ENCODE measurements at places on chromosomes 7 and 10.
A peak's percentile ranks its signal among the peaks of the same experiment; 100 is the strongest.

- no peak for DNase-seq
These were observed 757.7 kb downstream of the GRM8 start for GRCh38 chr7:126495001-126495400.

GRCh38 chr10:112446055-112446854 is 459 bp downstream of the ZDHHC6 start:
- DNase-seq = no peak

- no peak for DNase-seq
These were observed 30.5 kb upstream of the ZRANB1 start for GRCh38 chr10:124911124-124912067.

DNA sequence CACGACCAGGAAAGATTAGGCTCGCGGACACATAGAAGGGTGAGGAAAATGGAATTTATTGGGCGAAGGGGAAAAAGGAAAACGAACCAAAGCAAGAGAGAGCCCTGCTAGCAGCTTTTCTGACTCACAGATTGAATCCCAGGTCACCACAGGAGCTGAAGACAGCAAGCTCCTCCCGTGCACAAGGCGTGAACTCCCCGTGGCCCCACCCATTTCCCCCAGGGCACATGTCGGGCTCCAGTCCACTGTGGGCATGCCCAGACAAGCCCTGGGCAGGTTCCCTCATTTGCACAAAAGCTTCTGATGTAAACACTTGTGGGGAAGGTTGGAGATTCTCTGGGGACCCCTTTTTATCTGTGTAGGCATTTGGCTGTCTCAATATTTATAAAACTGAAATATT is 582.4 kb downstream of the SUGCT start:
- DNase-seq = no peak

- DNase-seq = no peak
These were observed 10.5 kb upstream of the ZMIZ2 start for GRCh38 chr7:44738051-44738723.

GRCh38 chr7:48295296-48295971 is 124.2 kb downstream of the ABCA13 start:
- DNase-seq = no peak

DNA sequence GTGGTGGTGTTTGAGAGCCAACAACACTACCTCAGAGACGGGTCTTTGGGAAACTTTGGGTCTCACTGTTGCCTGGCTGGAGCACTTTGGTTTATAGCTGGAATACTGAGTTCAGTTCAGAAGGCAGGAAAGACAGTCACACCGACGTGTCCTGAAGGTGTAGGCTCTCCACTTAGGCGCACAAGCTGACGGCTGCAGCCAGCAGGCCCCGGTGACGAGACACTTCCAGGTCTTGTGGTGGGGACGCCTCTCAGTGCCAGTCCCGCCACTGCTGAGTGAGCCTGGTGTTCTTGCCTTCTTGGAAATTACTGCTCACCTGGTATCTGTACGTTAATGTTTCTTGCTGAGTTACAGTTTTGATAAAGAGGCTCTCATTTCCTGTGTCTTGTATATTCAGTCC is 74.0 kb downstream of the WDR37 start:
- no peak for DNase-seq

GRCh38 chr10:95832216-95833041 is 75.3 kb upstream of the CC2D2B start:
- no peak for DNase-seq

GRCh38 chr7:361680-362401 is 71.9 kb downstream of the FOXL3 start:
- DNase-seq = no peak

GRCh38 chr10:80090121-80090520 is 11.7 kb downstream of the TMEM254 start:
- DNase-seq = peak; percentile 89

DNA sequence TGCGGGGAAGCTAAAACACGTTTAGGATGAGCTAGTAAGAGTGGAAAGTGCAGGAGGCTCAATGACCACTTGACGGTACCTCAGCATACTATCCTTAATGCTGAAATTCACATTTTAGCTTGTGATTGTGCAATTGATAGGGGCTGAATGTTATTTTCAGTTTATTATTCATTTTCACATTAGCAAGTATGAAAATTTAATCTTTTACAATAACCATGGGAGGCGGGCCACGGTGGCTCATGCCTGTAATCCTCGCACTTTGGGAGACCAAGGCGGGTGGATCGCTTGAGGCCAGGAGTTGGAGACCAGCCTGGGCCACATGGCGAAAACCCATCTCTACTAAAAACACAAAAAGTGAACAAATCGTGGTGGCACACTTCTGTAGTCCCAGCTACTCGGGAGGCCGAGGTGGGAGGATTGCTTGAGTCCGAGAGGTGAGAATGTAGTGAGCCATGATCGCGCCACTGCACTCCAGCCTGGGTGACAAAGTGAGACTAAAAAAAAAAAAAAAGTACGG is 22.0 kb upstream of the ANLN start:
- no peak for DNase-seq

DNA sequence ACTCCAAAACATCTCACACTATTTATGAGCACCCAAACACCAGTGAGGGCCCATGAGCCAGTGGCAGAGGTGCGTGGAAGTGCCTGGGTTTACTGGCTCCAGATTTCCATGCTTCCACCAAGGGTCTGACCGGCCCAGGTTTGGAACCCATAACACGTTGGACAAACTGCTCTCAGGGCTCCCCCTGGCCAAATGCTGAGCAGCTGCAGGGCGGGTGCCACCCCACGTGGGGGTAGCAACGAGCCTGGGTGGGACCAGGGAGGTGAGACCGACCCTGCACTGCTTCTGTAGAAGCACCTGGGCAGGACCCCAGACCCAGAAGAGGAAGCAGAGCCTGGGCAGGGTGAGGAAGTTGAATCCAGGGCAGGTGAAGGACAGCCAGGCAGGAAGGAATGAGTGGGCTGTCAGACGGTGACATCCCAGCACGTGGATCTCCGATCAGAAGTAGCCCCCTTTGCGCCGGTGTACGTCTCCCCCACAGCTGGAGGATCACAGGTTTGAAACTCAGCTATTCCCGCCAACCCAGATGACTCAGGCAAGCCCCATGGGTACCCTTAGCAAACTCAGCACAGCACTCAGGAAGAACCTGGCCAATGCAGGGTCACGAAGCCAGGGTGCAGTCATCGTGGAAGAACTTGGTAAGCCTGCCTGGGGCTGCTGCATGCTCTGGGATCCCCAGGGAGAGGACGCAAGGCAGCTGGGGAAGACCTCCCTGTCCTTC is 100.4 kb upstream of the DDC start:
- no peak for DNase-seq

GRCh38 chr10:44471410-44471809 is 86.5 kb upstream of the CXCL12 start:
- DNase-seq = no peak

- DNase-seq = no peak
These were observed 21.5 kb downstream of the CHST3 start for GRCh38 chr10:71985542-71986250.

DNA sequence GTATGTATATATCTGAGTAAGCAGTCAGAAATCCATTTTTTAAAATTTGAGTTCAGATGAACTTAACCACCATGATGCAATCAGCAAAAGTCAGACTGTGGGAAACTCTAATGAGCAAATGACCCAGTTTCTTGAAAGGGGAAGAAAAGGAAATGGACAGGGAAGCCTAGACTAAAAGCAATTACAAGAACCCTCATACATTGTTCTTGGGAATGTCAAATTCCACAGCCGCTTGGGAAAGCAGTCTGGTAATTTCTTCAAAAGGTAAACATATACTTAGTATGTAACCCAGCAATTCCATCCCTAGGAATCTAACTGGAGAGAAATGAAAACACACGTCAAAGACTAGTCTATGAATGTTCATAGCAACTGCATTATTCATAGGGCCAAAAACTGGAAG is 16.4 kb upstream of the FOXK1 start:
- DNase-seq = no peak

DNA sequence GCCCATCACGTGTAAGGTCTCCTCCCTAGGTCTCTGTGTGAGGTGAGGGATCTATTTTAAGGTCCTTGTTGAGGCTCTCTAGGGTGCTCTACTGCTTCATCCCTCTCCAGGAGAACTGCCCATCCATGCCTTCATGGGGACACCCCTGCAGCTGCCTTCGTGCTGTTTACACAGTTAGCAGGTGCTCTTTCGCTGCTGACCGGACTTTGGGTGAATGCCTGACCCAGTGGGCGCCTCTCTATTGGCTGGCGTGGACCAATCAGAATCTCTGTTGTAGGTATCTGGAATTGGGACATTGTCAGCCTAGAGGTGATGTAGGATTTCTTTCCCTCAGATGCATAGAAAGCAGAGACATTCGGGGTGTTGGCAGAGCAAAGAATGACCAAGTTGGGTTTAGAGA is 38.7 kb upstream of the HMX3 start:
- DNase-seq = no peak

DNA sequence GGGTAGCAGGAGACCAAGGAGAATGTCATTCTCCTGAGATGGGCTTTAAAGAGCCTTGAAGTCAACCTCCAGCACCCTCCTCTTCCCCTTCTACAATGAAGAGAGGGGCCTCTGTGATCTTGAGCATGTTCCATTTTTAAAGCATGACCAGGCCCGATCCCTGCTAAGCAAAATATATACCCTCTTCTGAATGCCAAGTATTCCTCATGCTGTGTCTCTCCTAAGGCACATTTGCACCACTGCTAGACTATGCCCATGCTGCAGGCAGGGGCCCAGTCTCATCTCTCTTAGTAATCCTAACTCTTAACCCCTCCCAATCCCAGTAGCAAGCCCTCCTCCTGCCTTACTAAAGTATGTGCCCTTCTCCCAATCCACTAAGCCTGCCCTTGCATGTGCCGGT is 18.4 kb downstream of the SORBS1 start:
- no peak for DNase-seq

DNA sequence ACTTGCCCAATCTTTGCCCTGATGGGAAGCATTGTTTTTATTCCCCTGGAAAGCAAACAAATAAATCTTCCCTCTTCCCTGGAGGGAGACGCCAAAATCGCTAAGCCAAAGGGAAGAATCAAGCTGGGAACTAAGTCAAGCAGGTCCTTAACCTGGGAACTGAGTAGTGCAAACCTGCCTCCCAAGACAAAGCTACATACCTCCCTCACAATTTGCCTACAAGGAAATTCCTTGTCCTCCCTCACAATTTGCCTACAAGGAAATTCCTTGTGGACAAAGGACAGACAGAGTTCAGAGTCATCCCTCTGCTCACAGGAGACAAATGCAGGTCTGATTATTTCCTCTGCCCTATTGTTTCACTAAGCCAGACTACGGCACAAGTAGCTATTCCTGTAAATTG is 50.5 kb downstream of the SPOCK2 start:
- no peak for DNase-seq

GRCh38 chr10:11208908-11209829 is 191.5 kb downstream of the CELF2 start:
- no peak for DNase-seq

- no peak for DNase-seq
These were observed 215.8 kb downstream of the SKAP2 start for GRCh38 chr7:26648554-26648953.

DNA sequence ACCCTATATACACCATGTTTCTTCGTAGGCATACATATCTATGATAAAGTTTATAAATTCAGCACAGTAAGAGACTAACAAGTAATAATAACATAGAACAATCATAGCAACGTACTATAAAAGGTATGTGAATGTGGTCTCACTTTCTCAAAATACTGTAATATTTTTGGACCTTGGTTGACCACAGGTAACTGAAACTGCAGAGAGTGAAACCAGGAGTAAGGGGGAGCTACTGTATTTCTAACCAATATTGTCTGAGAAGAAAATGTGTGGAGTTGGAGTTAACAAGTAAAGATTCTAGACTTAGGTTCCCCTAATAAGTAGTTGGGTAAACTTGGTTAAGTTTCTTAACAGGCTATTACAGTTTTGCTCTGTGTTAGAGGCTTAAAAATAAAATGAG is 72.1 kb downstream of the GNAI1 start:
- no peak for DNase-seq

DNA sequence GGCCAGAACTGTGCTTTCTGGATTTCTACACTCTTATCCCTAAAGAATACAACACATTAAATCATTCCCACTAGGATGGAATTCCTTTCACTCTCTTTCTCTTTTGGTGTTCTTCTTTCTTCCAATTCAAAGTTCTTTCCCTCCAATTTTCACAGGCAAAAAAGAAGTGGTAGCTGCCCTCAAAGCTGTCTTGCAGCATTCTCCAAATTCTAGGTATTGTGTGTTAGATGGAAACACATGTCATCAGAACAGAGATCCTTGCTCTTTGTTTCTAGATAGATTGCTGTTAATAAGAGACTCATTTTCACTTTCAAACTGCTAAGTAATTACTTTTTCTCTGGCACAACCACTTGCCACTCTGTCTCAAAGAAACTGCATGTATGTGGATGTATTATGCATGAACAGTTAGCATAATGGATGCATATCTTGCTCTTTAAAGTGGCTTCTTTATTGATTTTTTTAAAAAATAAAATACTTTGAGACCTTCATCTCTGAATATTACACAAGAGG is 31.0 kb downstream of the SHTN1 start:
- no peak for DNase-seq

GRCh38 chr10:4691776-4692175 is 134.2 kb upstream of the AKR1E2 start:
- no peak for DNase-seq

Measured in NCI-H1694 (cell line).